ENCODE measurements at places on chromosomes 5 and 9.
A peak's percentile ranks its signal among the peaks of the same experiment; 100 is the strongest.

DNA sequence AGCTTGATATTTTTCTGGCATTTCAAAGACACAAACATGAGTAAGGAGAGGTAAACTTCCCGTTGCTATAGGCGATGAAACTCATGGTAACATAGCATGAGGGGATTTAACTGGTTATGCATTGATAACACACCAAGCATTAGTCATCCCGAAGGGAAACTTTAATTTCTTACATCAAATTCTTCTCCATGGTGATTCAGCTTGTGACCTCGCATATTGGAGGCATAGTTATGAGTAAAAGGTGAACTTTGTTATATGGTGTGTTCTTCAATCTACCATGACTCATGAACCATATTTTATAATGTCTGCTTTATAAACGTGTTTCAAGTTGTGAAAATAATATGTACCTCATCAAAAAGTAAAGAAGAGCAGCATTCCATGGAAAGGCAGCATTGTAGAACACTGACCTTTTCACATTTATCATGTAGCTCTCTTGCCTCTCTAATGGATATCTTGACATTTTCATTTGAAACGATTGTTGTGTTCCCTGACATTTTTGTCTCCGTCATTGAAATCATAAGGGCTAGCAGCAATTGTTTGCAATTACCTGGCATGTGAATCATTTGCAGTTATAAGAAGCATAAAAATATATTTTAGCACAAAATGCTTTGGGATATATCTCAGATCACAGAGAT is 491.8 kb downstream of the ANXA1 start:
- no peak for DNase-seq

- DNase-seq: no peak
Observed at GRCh38 chr5:27854243-27854852, 816.0 kb upstream of the CDH9 start.

GRCh38 chr5:80761966-80762365 is 107.2 kb upstream of the DHFR start:
- DNase-seq: no peak

GRCh38 chr9:107173422-107174180 is 109.5 kb upstream of the RAD23B start:
- no peak for DNase-seq

GRCh38 chr5:154824070-154824469 is 26.3 kb downstream of the FAXDC2 start:
- DNase-seq: no peak

GRCh38 chr5:31783086-31783645 is 144.2 kb downstream of the PDZD2 start:
- no peak for DNase-seq

GRCh38 chr9:81686614-81687520 is 2.5 kb downstream of the TLE1 start:
- no peak for DNase-seq

- DNase-seq: no peak
Observed at GRCh38 chr5:7871653-7872052, 2.7 kb downstream of the MTRR start.

GRCh38 chr5:149157330-149157729 is 16.0 kb downstream of the ABLIM3 start:
- DNase-seq: no peak

DNA sequence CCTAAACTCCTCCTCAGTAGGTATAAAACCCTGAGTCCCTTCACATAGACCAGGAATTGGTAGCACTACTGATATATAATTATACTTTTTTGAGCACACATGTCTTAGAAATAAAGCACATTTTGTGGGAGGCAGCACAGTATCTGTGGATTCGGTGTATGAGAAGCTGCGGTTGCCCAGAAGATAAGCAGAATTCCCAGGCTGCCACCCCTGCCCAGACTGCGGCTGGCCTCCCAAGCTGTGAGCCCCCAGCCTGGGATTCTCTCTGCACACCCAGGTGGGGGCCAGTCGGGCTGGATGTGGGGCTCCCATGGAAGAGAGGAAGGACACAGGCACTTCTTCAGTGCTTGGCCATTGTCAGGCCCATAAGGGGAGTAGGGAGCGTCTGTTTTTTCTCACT is 25.6 kb upstream of the ANGPTL2 start:
- no peak for DNase-seq

GRCh38 chr5:14309878-14310531 is 166.9 kb downstream of the TRIO start:
- no peak for DNase-seq

GRCh38 chr9:16726718-16727451 is 143.6 kb downstream of the BNC2 start:
- DNase-seq: no peak

DNA sequence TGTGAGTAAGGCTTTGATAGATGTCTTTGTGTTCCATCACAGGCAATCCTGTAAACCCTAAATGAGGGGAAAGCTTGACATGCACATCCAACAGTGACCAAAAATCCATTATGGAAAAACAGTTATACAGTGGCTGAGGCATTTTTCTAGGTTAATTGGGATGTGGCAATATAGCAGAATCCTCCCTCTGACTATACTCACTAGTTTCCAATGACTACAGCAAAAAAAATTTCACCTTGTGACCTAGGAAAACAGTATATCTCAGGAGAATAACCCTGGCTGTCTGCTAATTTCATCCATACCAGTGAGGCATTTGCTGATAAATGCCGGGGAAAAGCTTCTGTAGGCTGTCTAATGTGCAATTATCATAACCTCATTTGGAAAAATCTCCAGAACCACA is 49.9 kb upstream of the SNCAIP start:
- no peak for DNase-seq

DNA sequence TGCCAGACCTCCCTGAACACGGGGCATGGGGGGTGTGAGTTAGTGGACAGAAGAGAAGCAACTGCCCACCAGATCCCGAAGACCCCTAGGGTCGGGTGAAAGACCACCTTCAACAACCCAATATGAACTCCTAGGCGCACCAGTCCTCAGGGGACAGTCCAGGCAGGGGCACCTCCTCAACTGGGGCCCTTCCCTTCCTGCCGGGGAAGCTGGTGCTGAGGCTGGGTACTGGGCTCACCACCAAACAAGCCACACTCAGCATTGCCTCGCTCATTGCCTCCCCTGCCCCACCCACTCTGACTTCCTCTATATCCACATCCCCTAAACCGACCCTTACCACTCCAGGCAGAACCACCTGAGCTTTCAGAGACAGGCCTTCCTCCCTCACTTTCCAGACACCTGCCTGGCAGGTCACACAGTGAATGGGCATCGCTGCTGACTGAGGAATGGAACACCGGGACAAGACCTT is 42.5 kb downstream of the SEMA4D start:
- DNase-seq: no peak

- no peak for DNase-seq
Observed at GRCh38 chr5:181245427-181246275, 1.9 kb upstream of the RACK1 start.

DNA sequence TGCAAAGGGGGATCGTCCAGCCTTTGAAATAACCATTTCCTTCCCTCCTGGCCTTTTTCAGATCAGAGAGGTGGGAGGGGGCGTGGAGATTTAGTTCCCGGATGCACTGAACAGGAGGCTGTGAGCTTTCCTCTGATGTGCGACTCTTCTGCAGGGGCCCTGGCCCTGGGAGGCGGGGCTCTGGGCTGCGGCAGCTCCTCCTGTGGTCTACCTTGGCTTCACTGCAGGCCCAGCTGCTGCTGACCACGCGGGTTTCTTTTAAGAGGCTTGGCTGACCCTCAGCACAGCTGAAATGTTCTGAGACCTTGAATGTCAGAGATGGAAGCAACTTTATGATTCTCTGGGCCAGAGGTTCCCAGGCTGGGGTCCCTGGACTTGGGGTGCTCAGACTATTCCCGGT is 27.0 kb upstream of the COL15A1 start:
- no peak for DNase-seq

DNA sequence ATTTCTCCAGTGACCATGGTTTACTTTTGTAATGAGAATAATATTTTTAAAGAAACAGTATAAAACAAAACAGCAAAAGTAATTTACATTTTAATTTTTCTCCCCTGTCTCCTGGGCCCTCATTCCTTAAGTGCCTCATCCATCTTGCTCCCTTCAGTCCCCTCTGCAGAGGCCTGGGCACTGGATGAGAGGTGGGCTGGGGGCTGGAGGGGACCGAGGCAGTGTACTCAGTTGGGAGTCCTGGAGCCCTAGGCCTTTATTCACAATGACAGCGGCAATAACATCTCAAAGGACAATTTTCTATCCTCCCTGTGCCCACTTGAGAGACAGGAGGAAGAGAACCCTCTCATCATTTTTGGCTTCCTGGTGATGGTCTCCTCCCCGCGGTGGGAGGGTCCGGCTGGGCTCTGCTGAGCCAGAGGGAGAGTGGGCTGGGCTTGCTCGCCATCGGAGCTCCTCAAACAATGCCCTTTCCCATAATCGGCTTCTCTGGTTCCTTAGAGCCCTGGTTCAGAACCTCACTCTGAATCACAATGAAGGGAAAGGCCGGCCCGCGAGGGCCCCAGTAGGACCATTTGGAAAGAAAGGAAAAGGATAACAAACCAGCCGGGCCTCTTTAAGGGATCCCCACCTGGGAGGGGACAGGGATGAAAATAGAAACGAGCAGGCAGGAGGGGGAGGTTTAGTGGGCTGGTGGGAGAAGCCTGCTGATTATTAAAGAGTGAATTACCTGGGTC is 9.7 kb upstream of the SMIM32 start:
- DNase-seq: no peak

GRCh38 chr9:3676766-3677165 is 151.0 kb upstream of the RFX3 start:
- DNase-seq: no peak

GRCh38 chr9:82242285-82242963 is 253.9 kb downstream of the SPATA31D1 start:
- DNase-seq: no peak

- DNase-seq: no peak
Observed at GRCh38 chr5:135329913-135330797, 68.9 kb downstream of the MACROH2A1 start.

GRCh38 chr9:26145938-26146337 is 467.7 kb upstream of the TUSC1 start:
- DNase-seq: no peak

DNA sequence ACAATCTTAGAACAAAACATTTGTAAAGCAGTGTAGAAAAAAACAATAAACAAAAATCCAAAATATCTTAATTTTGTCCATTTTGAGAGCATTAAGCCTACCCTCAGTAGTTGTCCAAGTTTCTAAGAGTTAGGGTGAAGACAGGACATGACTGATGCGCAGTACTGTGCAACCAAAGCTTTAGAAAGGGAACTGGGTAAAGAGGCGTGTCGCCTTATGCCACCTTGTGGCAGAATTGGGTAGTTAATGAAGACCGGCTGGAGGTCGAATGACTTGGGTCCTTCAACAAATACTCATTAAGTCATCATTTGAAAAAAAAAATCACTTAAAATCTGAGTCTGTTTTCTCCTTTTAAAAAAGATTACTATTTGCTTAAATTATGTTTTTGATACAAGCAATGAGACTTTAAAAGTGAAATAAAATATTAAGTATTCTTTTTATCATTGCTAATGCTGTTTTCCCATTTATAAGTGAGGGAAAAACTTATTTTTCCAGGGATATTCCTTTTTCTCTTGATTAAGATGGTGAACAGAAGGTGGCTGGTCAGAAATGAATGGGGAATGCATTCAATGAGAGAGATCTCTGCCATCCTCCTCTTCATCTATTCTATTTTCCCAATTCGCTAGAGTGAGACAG is 3.5 kb upstream of the RNF20 start:
- peak; percentile 5 for DNase-seq

GRCh38 chr5:59275510-59276324 is 617.8 kb downstream of the PDE4D start:
- DNase-seq: no peak

GRCh38 chr9:70413464-70413798 is 1.0 kb downstream of the KLF9 start:
- DNase-seq: no peak

DNA sequence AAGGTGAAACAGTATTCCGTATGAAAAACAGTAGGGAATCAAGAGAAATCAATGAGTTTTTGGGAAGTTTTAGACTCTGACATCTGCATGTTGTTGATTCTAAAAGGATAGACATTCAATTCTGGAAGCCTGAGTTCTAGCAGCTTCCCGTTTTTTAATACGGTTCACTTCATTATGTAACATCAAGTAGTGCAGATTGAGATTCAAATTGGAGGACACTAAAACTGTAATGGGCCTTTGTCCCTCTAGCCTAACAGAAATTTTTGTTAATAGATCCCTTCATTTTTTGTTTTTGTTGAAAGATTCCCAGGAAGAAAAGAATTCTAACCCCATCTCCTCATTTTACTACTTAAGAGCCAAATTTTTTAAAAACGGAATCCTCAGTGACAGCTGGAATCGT is 384.6 kb downstream of the SH3GL2 start:
- no peak for DNase-seq

DNA sequence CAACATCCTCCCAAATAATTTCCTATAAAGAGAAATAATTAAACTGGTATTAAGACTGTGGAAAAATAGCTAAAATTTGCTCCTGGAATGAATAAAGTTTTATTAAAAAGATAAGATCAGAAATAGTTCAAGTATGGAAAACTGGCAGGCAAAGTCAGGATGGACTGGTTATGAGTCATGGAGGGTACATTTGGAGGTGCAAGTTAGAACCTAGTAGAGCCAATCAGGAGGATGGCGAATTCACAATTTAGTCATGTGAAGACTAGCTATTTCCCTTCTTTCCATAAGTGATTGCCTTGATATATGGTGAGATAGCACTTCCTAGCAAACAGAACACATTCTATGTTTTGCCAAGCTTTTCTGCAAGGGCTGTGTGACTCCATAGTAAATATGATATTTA is 1303.5 kb downstream of the EFNA5 start:
- DNase-seq: no peak

- no peak for DNase-seq
Observed at GRCh38 chr9:129414993-129415941, 205.6 kb downstream of the C9orf50 start.

- DNase-seq: no peak
Observed at GRCh38 chr9:77892171-77892570, 139.4 kb downstream of the GNAQ start.

DNA sequence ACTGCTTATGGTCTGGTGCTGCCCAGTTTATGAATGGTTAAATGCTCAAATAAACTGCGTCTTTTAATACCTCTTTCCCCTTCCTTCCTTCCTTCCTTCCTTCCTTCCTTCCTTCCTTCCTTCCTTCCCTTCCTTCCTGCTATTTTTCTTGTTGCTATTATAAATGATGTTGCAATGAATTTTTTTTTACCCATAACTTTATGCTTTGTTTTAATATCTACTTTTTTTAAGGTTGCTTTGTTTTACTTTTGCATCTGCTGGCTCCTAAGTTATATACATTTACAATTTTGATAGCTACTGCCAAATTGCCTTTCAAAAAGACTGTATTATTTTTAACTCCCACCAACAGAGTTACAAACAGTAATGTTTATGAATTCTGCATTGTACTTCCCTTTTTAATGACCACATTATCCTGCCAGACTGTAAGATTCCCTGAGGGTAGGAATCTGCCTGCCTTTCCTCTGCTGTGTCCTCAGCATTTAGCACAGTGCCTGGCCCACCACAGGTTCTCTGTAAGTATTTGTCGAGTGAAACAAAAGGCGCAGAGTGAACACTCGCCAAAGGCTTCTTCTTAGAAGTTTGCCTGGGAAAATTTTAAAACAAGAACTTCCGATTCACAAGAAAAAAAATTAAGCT is 36.9 kb downstream of the KIF4B start:
- DNase-seq: no peak

GRCh38 chr9:127194881-127195713 is 69.5 kb upstream of the GARNL3 start:
- DNase-seq: no peak

- no peak for DNase-seq
Observed at GRCh38 chr9:72362118-72362531, 2.9 kb downstream of the ZFAND5 start.

GRCh38 chr5:160349249-160349934 is 21.0 kb downstream of the C1QTNF2 start:
- no peak for DNase-seq

GRCh38 chr9:130946766-130947617 is 7.9 kb upstream of the FIBCD1 start:
- no peak for DNase-seq
